Left kidney (tissue), 8 donors: ENCODE measurements at places on chromosomes 2 and 18. TPM values are rescaled to one million over a fixed set of nuclear protein-coding genes. Genes with fewer than 3 reads are reported as not detected.

DNA sequence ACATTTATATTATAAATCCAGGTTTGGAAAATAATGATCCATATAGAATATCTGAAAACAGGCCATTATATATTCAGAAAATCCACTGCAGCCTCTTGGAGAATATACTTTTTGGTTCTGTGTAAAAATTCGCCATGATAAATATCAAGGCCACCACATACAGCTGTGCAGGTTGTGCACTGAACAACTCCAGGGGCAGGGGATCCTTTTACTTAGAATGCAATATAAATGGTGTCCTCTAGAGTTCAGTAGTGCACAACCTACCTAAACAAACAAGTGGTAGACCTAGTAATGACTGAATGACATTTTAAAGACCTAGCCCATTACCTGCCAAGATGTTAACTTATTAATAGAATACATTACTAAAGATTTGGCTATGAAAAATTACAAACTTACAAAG lies 22.4 kb downstream of the MOGAT1 start:
- no peak for DNase-seq

GRCh38 chr2:55120634-55121359 lies 70.5 kb upstream of the RTN4 start:
- DNase-seq, result peak; percentile 72

GRCh38 chr2:13019781-13020180 lies 303.0 kb downstream of the TRIB2 start:
- no peak for DNase-seq

- no peak for DNase-seq
Measured at GRCh38 chr2:191629976-191630712, 47.8 kb upstream of the NABP1 start.

GRCh38 chr2:158723921-158724802 lies 71.0 kb upstream of the DAPL1 start:
- DNase-seq, result no peak

- DNase-seq, result no peak
Measured at GRCh38 chr2:101818531-101819451, 121.3 kb downstream of the MAP4K4 start.

GRCh38 chr2:98281607-98282006 lies 64.6 kb upstream of the CNGA3 start:
- no peak for DNase-seq

The STON1 gene
- polyA plus RNA-seq, result 39.3 TPM

The LIMS3 gene
- polyA plus RNA-seq, result 2.4 TPM

The NCKAP1 gene
- polyA plus RNA-seq, result 145 TPM

The AQP12A gene
- polyA plus RNA-seq, result not detected

The NOL4 gene
- polyA plus RNA-seq, result 2.8 TPM
